Esophagus squamous epithelium (tissue), 5 donors: ENCODE measurements at places on chromosomes 5 and 9.

DNA sequence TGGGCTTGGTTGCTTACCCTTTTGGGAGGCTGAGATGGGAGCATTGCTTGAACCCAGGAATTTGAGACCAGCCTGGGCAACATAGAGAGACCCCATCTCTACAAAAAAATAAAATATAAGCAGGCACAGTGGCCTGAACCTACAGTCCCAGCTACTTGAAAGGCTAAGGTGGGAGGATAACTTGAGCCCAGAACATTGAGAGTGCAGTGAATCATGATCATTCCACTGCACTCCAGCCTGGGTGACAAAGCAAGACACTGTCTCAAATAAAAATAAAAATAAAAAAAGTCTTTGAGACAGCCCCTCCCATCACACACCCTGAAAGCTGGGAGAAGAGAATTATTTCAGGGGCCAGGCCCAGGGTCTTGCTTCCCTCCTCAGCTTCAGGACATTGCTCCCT is 251.8 kb downstream of the BRINP1 start:
- DNase-seq: no peak

DNA sequence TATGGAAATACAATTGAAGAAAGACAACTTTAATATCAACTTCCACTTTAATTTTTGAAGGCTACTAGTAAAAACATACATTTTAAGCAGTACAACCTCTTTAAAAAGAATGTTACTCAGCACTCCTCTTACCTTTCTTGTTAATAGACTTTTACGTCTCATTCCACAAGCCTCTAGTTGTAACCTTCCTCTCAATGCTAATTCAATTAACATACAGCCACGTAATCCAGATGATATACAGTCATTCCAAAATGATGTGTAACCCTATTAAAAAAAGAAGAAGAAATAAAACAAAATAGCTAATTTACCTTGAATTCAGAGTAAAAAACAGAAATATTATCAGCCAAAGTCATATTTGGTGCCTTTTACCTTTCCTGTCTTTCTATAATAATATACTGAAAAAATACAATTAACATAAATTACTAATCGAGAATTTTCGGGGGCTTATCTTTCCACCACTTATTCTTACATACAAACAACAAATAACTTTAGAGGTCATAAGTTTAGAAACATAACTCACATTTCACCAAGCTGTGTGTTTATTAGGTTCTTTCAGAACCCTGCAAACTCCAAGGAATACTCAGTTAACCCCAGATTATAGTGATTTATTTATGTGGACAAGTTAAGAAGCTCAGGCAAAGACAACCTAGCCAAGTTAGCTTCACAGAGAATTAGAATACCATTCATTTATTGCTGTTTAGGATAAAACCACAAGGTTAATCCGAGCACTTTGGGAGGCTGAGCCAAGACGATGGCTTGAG is 30.3 kb downstream of the GOLPH3 start:
- no peak for DNase-seq

DNA sequence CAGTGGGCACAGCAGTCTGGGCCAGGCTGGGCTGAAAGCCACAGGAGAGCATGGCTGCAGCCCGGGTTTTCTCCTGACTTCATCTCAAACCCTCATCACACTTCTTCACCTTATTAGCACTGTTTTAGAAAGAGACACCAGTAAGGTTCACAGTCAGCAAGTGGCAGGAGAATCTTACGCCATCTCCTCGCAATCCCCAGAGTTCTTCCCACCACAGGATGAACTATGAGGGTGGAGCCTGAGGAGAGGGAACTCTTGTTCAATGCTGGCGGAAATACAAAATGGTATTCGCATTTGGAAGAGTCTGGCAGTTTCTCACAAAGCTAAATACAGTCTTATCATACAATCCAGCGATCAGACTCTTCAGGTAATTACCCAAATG is 14.7 kb downstream of the BICD2 start:
- DNase-seq: no peak

GRCh38 chr9:106421772-106422171 is 441.2 kb upstream of the ZNF462 start:
- DNase-seq: no peak

GRCh38 chr5:177389241-177390169 is 5.3 kb downstream of the SLC34A1 start:
- no peak for DNase-seq

- DNase-seq: no peak
Measured at GRCh38 chr5:74206579-74207550, 433.7 kb downstream of the ENC1 start.
